ENCODE measurements at places on chromosomes 16 and 17.

DNA sequence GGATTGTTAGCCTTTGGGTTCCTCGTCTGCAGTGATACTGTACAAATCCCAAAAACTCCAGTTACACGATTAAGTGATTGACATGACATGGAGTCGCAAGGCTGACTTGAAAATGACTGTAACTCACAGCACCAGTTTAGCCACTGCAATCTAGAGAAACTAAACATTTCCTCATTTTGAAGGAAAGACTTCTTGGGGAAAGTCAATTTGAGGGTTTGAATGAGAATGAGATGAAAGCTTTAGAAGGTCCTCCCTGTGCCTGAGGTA lies 4.8 kb downstream of the BANP start:
- no peak for DNase-seq

DNA sequence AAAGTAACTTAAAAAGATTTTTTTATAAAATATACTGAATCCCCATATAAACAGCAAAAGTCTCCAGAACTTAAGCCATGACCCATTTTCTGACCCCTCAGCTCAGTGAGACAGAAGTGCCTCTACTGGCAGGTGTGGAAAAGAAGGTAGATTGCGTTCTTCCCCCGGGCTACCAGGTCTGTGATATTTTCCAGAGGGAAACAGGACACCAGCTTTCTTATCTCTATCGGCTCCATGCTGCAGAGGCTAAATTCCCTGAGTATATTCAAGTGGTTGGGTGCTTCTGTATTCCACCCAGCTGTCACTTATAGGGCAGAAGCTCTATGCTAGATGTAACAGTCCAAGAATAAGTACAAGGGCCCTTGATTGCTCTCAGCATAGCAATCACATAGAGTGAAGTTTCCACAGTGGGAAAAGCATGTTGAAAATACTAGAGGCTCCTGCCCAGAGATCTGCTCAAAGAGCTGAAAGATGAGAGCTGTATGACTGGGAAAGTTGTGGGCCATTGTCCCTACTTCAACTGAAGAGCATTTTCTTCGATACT lies 687.3 kb downstream of the CDH11 start:
- peak; percentile 89 for DNase-seq

DNA sequence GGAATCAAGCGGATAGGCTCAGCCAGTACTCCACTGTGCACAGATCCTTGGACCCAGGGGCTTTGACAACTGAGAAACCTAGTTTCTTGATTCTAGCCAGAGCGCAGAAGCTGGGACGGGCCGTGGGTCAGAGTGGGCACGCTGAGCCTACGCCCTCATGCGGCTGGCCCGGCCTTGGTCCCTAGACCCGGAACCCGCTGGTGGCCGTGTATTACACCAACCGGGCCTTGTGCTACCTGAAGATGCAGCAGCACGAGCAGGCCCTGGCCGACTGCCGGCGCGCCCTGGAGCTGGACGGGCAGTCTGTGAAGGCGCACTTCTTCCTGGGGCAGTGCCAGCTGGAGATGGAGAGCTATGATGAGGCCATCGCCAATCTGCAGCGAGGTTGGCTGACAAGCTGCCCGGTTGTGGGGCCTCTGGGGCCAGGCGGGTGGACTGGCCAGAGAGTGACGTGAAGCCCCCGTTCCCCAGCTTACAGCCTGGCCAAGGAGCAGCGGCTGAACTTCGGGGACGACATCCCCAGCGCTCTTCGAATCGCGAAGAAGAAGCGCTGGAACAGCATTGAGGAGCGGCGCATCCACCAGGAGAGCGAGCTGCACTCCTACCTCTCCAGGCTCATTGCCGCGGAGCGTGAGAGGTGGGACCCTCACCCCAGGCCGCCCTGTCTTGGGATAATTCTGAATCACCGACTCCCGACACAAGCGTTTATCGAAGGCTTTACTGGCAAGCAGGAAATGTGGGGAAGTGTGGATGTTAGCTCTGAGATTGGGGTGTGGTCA lies 946 bp downstream of the STUB1 start:
- DNase-seq = no peak

DNA sequence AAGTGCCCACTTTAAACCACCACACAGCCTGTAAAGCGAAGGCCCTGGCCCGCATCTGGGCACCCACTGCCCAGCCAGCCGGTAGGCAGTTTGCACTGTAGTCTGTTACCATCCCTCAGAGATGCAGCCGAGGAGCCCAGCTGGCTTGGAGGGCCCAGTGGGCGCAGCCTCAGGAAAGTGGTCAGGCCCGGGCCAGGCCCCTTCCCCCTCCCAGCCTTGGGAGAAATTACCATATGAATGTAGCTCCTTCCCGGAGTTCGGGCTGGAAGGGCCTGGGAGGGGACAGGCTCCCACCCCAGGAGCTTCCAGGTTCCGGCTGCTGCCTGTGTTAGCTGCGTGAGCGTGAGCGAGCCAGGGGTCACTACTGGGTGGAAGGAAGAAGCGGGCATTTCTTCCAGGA lies 325.4 kb downstream of the SEC14L1 start:
- DNase-seq = no peak

- DNase-seq = no peak
Measured at GRCh38 chr17:17206913-17207335, 791 bp upstream of the PLD6 start.

Data from NCI-H524 treated with DMSO at 0.1 percent for 48 hours (cell line).